Naive thymus-derived CD4-positive, alpha-beta T cell (primary cell): ENCODE measurements at places on chromosomes 11 and 22.

DNA sequence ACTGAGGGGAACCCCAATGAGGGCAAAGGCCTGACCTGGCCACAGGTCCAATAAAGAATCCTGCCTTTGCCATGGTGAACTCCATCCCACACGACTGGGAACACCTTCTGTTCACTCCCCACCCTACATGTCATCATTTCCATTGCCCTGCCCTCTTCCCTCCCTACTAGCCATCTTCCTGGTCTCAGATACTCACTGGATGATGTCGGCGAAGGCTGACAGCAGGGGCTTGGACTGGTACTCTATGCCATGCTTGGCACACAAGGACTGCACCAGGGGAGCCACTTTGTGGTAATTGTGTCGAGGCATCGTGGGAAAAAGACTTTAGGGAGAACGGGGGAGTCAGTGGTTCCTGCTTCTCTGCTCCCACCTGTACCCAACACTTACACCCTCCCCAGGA is 9.9 kb downstream of the FEN1 start:
- DNase-seq: no peak
- H3K27me3 ChIP-seq: no peaks in the 10 kb centered on the region
- H3K36me3 ChIP-seq: no peaks in the 10 kb centered on the region

- no peaks in the 10 kb centered on the region for H3K27me3 ChIP-seq
- H3K36me3 ChIP-seq: no peaks in the 10 kb centered on the region
- no peak overlapping the region for H3K27ac ChIP-seq
- no peak for DNase-seq
- H3K4me1 ChIP-seq: peaks cover 17% of the 10 kb centered on the region
Measured at GRCh38 chr11:63572026-63572688, 9.0 kb upstream of the PLAAT2 start.

- H3K4me3 ChIP-seq: no peak overlapping the region
- no peaks in the 10 kb centered on the region for H3K27me3 ChIP-seq
- DNase-seq: peak; percentile 83
- no peak overlapping the region for H3K27ac ChIP-seq
- no peaks in the 10 kb centered on the region for H3K36me3 ChIP-seq
Measured at GRCh38 chr11:75280227-75280701, 39.7 kb downstream of the TPBGL start.

- H3K4me1 ChIP-seq: peaks cover 14% of the 10 kb centered on the region
- peak overlapping the region; percentile 77 for H3K4me3 ChIP-seq
- no peaks in the 10 kb centered on the region for H3K27me3 ChIP-seq
Measured at GRCh38 chr22:50526108-50526833, 873 bp upstream of the SCO2 start.

GRCh38 chr11:128061281-128061871 is 526.0 kb downstream of the ETS1 start:
- DNase-seq: no peak
- H3K4me1 ChIP-seq: no peaks in the 10 kb centered on the region
- H3K27ac ChIP-seq: no peak overlapping the region
- no peaks in the 10 kb centered on the region for H3K36me3 ChIP-seq
- H3K4me3 ChIP-seq: no peak overlapping the region

- DNase-seq: no peak
- no peak overlapping the region for H3K27ac ChIP-seq
- no peaks in the 10 kb centered on the region for H3K27me3 ChIP-seq
- H3K36me3 ChIP-seq: no peaks in the 10 kb centered on the region
Measured at GRCh38 chr11:62433141-62433903, 14.5 kb downstream of the SCGB1A1 start.

DNA sequence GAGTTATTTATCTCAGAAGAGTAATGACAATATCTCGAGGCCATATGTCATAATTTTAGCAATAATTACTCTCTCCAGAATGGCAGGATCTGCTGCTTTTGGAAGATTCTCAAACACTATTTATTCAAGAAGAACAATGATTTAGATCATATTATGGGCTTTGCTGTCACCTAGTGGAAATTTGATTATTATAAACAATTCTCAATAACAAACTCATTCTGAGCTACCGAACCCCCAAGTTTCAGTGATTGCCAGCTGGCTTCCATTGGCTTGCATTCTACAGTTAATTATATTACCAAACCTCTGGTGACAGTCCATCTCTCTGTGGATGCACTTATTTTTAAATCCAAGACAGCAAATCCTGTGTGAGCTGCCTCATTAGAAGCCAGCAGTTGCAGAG is 27.9 kb upstream of the SLC36A4 start:
- no peak overlapping the region for H3K27ac ChIP-seq
- no peaks in the 10 kb centered on the region for H3K4me1 ChIP-seq
- DNase-seq: no peak
- H3K4me3 ChIP-seq: no peak overlapping the region

DNA sequence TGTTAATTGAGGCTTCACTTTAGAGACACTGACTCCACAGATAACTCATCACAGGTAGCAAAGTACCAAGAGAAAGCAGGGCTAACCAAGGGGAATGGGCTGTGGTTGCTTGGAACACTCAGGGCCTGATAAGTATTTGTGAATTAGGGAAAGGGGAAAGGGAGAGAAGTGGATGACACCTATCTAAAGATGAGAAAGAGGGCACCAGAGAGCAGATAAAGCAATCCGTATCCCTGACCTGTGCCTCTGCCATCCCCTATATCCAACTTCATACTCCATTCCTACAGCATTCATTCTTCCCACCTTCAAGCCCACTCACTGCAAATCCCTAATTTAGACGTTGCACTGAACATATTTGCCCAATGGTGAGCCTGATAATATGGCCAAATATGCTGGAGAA is 43.0 kb upstream of the API5 start:
- no peak overlapping the region for H3K4me3 ChIP-seq
- H3K4me1 ChIP-seq: no peaks in the 10 kb centered on the region
- H3K27ac ChIP-seq: no peak overlapping the region
- no peak for DNase-seq
- no peaks in the 10 kb centered on the region for H3K36me3 ChIP-seq

GRCh38 chr11:114562166-114562916 is 2.7 kb upstream of the NXPE1 start:
- H3K4me3 ChIP-seq: no peak overlapping the region
- H3K4me1 ChIP-seq: no peaks in the 10 kb centered on the region
- no peak for DNase-seq
- H3K36me3 ChIP-seq: no peaks in the 10 kb centered on the region

GRCh38 chr22:23137905-23138561 is 3.8 kb downstream of the RSPH14 start:
- H3K4me3 ChIP-seq: peak overlapping the region; percentile 44
- H3K27me3 ChIP-seq: no peaks in the 10 kb centered on the region
- H3K36me3 ChIP-seq: no peaks in the 10 kb centered on the region
- DNase-seq: peak; percentile 25

GRCh38 chr22:20783844-20784723 is 10.2 kb downstream of the SERPIND1 start:
- DNase-seq: peak; percentile 33
- H3K36me3 ChIP-seq: peaks cover 8% of the 10 kb centered on the region

- no peak for DNase-seq
- no peak overlapping the region for H3K4me3 ChIP-seq
- H3K27ac ChIP-seq: no peak overlapping the region
- H3K4me1 ChIP-seq: no peaks in the 10 kb centered on the region
- no peaks in the 10 kb centered on the region for H3K36me3 ChIP-seq
- H3K27me3 ChIP-seq: no peaks in the 10 kb centered on the region
Measured at GRCh38 chr11:64654439-64654838, 63.4 kb downstream of the SLC22A12 start.

DNA sequence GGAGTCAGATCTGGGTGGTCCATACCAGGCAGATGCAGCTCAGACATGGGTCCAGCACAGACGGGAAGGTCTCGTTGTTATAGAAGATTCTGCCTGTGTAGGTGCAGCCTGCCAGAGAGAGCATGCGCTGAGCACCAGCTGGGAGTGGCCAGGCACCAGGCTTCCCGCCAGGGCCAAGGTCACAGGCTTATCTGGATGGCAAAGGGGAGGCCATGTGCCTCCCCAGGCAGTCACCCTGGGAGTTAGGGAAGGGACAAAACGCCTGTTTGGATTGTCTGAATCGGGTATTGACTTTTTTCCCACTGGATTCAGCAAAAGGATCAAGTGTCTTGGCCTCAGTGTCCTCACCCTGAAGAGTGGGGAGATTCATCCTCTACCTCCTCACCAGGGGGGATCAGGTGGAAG is 26.5 kb downstream of the PGA5 start:
- H3K36me3 ChIP-seq: no peaks in the 10 kb centered on the region
- no peaks in the 10 kb centered on the region for H3K27me3 ChIP-seq
- no peak overlapping the region for H3K4me3 ChIP-seq
- no peak overlapping the region for H3K27ac ChIP-seq
- DNase-seq: no peak
- no peaks in the 10 kb centered on the region for H3K4me1 ChIP-seq

DNA sequence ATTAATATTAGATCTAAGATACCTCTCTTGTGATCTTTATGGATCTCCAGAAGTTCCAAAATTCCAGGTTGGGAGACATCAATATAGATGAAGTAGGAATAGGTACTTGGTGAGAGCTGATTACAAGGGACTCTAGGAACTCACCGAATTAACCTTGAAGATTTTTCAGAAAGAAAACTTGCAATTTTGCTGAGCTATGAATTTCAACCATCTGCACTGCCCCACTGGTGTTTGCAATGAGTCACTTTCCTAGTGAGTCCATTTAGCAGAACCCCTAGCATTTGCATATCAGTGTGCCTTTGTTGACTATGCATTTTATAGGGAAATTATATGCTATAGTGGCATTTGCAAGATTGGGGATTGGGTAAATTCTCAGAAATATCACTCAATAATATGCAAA is 122.0 kb downstream of the CTNND1 start:
- H3K4me3 ChIP-seq: no peak overlapping the region
- no peaks in the 10 kb centered on the region for H3K4me1 ChIP-seq
- no peak for DNase-seq
- no peak overlapping the region for H3K27ac ChIP-seq
- no peaks in the 10 kb centered on the region for H3K27me3 ChIP-seq
- H3K36me3 ChIP-seq: no peaks in the 10 kb centered on the region

- no peaks in the 10 kb centered on the region for H3K27me3 ChIP-seq
- DNase-seq: no peak
- no peak overlapping the region for H3K4me3 ChIP-seq
- no peaks in the 10 kb centered on the region for H3K36me3 ChIP-seq
- no peaks in the 10 kb centered on the region for H3K4me1 ChIP-seq
Measured at GRCh38 chr11:64010783-64011182, 24.5 kb downstream of the OTUB1 start.

DNA sequence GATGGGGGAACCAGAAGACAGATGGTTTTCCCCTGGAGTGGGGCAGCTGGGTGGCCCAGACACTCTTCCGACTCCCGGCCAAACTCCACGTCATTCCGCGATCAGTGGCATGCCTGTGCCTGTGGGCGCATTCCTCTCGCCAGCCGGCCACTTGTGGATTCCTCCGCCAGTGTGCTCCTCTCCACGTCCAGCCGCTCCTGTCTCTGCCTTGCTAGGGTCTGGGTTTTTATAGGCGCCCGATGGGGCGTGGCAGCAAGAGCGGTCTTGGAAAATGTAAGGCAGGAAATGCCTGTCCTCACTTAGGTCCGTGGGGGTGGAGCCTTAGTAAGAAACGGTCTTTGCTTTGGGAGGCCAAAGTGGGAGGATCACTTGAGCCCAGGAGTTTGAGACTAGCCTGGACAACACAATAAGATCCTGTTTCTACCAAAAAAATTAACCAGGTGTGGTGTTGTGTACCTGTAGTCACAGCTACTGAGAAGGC is 81.6 kb upstream of the SEPTIN5 start:
- DNase-seq: no peak
- H3K36me3 ChIP-seq: no peaks in the 10 kb centered on the region
- no peaks in the 10 kb centered on the region for H3K4me1 ChIP-seq
- no peak overlapping the region for H3K27ac ChIP-seq
- no peaks in the 10 kb centered on the region for H3K27me3 ChIP-seq

DNA sequence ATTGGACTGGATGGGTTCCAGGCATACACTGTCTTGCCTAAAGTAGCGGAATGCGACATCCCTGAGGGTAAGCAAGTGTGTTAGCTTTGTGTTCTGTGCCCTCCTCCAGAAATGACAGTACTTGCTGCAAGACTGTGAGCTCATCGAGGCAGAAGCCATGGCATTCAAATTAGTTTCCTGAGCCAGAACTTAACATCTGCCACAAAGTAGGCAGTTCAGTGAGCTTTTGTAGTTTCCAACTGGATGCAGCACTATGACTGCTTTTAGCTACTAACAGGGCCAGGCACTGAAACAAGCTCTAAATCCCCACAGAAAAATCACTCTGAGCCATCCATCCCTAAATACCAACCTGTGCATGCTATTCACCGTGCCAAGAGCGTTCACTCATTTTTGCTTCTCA is 1.2 kb upstream of the FAR1 start:
- peak overlapping the region; percentile 90 for H3K4me3 ChIP-seq
- no peaks in the 10 kb centered on the region for H3K36me3 ChIP-seq
- DNase-seq: no peak
- no peaks in the 10 kb centered on the region for H3K27me3 ChIP-seq
- no peak overlapping the region for H3K27ac ChIP-seq
- peaks cover 14% of the 10 kb centered on the region for H3K4me1 ChIP-seq

GRCh38 chr11:77470504-77470903 is 3.4 kb downstream of the PAK1 start:
- no peaks in the 10 kb centered on the region for H3K4me1 ChIP-seq
- no peak overlapping the region for H3K27ac ChIP-seq
- no peaks in the 10 kb centered on the region for H3K36me3 ChIP-seq
- H3K4me3 ChIP-seq: no peak overlapping the region

- no peak overlapping the region for H3K4me3 ChIP-seq
- no peak overlapping the region for H3K27ac ChIP-seq
- H3K27me3 ChIP-seq: no peaks in the 10 kb centered on the region
- no peak for DNase-seq
- no peaks in the 10 kb centered on the region for H3K36me3 ChIP-seq
- H3K4me1 ChIP-seq: no peaks in the 10 kb centered on the region
Measured at GRCh38 chr11:29616611-29617010, 400.2 kb downstream of the KCNA4 start.

- no peak overlapping the region for H3K4me3 ChIP-seq
- H3K27me3 ChIP-seq: no peaks in the 10 kb centered on the region
- peak; percentile 16 for DNase-seq
- no peaks in the 10 kb centered on the region for H3K36me3 ChIP-seq
Measured at GRCh38 chr11:2519862-2520735, 75.3 kb downstream of the KCNQ1 start.

- no peak overlapping the region for H3K27ac ChIP-seq
- H3K27me3 ChIP-seq: no peaks in the 10 kb centered on the region
- H3K4me3 ChIP-seq: no peak overlapping the region
- no peak for DNase-seq
Measured at GRCh38 chr22:35705141-35705540, 12.5 kb upstream of the APOL5 start.

- peak overlapping the region; percentile 96 for H3K27ac ChIP-seq
- no peaks in the 10 kb centered on the region for H3K36me3 ChIP-seq
- peaks cover 27% of the 10 kb centered on the region for H3K4me1 ChIP-seq
- no peak for DNase-seq
Measured at GRCh38 chr11:118924591-118925585, 838 bp downstream of the BCL9L start.

- no peaks in the 10 kb centered on the region for H3K4me1 ChIP-seq
- no peak overlapping the region for H3K27ac ChIP-seq
- H3K4me3 ChIP-seq: no peak overlapping the region
- DNase-seq: no peak
Measured at GRCh38 chr11:111465400-111465799, 46.8 kb downstream of the BTG4 start.

GRCh38 chr11:130159657-130160497 is at the start of gene ST14:
ST14 (plus strand) TSS chr11:130159782; CDS start chr11:130159980, 198 bp downstream.
- DNase-seq: no peak
- no peak within 1 kb of the TSS for H3K27ac ChIP-seq
- H3K4me1 ChIP-seq: no peaks in the 10 kb centered on the region
